ENCODE measurements at places on chromosomes 13 and 19.

- DNase-seq = no peak
Measured at GRCh38 chr13:47846886-47847285, 154.2 kb downstream of the SUCLA2 start.

- no peak for DNase-seq
Measured at GRCh38 chr13:113639616-113640262, 18.3 kb downstream of the ATP4B start.

DNA sequence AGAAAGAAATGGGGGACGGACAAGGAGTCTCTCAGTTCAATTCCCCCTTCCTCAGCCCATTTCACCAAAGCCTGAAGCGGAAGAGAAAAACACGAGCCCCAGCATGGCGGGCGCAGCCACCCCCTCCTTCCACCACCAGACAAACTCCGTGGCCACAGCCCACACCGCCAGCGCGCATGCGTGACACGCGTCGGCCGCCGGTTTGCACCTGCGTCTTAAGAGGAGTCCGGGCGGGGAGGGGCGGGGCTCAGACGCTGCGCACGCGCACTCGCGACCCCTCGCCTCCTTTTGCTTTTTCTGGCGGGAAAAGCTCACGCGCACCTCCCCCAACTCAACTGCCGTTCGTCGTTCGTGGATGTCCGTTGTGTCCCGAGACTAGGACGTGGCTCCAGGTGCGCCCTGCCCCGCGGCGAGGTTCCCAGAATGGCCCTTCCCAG, at the start of gene KASH5:
Gene KASH5, plus strand, starts transcription at position 314 of the 437 bp plus-strand sequence. CDS start 2,635 bp downstream, outside the sequence.
- DNase-seq = peak; percentile 65

GRCh38 chr19:44648631-44649251, 5.0 kb downstream of the PVR start:
- no peak for DNase-seq

GRCh38 chr13:31910633-31911032, 120.9 kb upstream of the FRY start:
- no peak for DNase-seq

GRCh38 chr19:44142059-44142433, 692 bp downstream of the ZNF234 start:
- DNase-seq = no peak

DNA sequence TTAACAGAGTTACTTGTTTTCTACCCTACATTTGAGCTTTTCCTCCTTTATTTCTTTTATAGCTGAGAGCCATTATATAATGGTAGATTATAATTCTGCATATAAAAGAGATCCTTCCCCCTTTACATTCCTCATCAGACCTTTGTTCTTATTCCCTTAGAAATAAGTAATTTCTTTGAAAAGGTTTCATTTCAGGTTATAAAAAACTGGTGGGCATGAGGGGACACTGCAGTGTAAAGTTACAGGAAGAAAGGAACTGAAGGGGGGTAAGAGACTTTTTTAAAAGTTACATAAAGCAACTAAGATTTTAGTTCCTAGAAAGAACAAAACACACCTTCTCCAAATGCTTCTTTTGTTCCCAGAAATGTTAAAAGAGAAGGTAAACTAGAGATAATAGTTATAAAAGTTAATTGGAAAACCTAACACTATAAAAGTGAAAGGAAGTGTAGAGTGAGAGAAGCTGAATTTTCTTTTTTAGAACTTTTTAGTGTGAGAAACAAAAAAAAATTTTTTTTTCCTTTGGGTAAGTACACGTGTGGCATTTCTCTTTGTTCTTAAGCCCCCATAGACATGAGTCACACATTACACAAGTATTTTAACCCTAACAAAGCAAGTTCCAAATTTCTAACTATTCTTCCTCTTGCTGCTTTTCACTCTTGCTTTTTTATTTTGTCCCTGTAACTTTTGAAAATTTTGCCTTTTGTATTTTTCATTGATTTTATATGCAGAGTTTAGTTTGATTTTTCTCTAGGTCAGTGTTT, 106.4 kb upstream of the MLNR start:
- no peak for DNase-seq

DNA sequence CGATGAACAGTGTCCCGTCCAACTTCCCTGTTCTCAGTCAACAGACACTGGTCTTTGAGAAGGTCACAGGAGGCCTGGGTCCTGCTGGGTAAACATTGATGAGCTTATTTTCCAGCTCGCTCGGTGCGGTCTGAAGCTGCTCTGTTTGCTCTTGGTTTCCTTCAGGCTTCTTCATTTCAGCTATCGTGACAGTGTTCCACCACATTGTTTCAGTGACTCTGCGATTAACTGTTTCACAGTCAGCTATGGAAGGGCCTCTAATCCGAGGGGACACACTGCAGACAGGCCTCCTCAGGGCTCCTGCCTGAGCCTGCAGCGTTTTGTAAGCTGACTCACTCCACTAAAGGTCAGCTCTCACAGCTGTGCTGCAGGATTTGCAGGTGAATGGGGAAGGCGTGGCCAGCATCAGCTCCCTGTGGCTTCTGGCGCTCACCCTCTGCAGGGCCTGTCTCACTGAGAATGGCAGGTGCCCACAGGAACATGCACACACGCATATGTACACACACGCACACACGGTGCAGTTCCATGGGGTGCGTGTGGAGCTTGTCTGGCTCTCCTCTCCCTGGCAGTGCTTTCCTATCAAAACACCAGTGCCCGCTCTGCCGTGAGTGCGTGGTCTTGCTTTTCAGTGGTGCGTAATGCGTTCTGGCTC, 62.9 kb upstream of the MCF2L start:
- DNase-seq = no peak

GRCh38 chr13:34408640-34409039, 533.4 kb upstream of the NBEA start:
- DNase-seq = no peak

- DNase-seq = no peak
Measured at GRCh38 chr13:54402495-54402894, 1373.9 kb downstream of the OLFM4 start.

DNA sequence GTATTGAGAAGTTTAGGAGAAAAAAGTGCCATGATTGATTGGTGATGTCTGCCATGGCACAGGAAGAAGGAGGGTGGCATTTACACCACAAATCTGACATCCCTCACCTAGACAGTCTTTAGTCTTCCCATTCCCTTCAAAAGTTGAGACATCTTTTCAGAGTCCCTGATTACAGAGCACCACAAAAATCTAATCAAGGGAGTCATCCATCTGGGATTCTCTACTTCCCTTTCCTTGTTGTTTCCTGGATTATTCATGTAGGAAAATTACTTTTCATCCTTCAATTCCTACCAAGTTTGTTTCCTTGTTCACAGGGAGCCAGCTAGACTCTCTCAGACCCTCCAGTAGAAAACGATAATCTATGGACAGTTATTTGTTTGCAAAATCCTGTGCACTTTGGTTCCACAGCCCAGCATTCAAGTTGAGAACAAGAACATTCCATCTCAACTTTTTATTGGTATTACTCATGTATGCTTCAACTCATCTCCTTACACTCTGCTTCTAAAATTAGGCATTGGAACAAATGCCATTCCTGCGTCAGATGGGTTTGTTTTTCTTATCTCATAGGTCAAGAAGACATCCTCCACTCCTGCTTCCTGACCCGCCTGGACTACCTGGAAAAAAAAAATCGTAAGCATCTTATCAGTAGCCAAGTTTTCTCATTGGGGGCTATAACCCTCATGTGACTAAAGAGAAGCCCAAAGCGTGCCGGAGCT, 259.9 kb downstream of the FOXO1 start:
- no peak for DNase-seq

- no peak for DNase-seq
Measured at GRCh38 chr13:65722506-65722905, 1507.6 kb downstream of the PCDH9 start.

GRCh38 chr19:1872807-1873523, 9.6 kb upstream of the KLF16 start:
- no peak for DNase-seq

DNA sequence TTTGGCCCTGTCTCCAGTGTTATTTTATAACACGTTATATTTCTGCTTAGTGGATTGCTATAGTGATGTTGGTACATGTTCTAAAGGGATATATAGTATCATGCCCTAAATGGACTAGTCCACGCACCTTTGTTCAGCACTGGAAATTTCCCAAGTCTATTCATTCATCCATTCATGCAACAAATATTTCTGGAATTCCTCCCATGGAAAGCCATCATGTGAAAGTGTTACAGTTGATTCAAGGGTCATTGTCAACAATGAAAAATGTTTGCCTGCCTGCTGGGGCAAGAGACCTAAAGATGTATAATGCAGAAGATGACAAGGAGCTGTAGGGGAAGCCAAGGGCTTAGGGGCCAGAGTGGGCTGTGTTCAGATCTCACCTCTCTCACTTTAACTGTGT, 10.8 kb upstream of the HSPH1 start:
- DNase-seq = no peak

DNA sequence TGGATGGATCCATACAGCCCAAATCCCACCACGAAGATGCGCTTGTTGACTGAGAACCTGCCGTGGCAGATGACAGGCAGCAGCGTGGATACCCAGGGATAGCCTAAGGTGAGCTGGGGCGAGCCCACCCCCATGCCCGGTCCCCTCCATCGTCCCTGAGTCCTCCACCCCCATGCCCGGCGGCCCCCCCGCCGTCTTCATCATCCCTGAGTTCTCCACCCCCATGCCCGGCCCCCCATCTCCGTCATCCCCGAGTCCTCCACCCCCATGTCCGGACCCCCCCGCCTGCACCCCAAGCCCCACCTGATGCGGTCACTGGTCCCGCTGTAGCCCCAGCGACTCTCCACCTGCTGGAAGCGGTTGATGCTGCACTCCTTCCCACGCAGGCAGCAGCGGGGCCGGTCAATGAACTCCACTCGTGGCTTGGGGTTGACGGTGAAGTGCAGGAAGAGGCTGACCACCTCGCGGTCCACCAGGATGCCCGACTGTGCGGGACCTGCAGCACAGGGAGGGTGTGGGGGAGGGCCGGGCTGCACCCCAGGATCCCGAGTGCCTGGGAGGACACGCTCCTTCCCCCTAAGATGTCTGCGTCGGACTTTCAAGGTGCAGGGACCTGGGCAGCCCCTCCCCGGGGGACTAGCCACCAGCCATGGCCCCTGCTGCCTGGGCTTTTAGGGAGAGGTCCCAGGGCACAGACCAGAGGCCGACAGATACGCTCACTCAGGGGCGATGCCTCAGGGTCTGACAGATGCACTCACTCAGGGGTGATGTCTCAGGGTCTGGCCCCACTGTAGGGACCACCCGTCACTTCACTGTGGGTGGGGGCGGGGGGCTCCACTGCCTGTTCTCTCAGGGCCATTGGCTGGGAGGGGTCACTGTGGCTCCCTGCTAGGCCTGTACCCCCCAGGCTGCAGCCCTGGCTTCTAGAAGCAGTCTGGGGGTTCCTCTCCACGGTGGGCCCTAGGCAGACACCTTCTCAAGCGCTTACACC, 28.0 kb downstream of the BTBD2 start:
- DNase-seq = no peak

- DNase-seq = no peak
Measured at GRCh38 chr13:36665630-36666029, 8.2 kb upstream of the SERTM1 start.

DNA sequence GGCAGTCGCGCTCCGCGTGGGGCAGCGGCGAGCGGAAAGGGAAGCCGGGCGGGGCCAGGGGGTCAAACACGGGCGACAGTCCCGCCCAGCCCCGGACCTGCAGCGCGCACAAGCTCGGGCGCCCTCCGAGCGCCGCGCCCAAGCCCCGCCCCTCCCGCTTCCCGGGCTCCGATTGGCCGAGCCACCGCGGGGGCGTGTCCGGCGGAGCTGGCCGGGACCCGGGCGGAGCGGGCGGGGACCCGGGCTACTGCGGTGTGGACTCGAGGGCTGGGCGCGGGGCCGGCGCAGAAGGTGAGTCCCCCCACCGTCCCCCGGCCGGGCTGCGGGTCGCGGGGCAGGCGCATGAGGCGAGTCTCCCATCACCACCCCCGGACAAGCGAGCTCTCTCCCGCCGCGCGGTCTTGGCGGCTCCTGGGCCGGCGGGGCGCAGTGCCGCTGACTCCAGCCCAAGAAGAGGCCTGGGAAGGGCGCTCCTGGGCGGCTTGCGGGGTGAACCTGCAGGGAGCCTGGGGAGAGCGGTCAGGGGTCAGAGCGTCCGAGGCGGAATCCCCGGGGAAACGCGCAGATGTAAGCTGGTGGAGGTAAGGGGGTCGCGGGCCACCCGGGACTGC, at the start of gene PLEKHF1:
Gene PLEKHF1, plus strand, starts transcription at position 247 of the 611 bp plus-strand sequence. CDS start 8,379 bp downstream, outside the sequence.
- DNase-seq = peak; percentile 49

DNA sequence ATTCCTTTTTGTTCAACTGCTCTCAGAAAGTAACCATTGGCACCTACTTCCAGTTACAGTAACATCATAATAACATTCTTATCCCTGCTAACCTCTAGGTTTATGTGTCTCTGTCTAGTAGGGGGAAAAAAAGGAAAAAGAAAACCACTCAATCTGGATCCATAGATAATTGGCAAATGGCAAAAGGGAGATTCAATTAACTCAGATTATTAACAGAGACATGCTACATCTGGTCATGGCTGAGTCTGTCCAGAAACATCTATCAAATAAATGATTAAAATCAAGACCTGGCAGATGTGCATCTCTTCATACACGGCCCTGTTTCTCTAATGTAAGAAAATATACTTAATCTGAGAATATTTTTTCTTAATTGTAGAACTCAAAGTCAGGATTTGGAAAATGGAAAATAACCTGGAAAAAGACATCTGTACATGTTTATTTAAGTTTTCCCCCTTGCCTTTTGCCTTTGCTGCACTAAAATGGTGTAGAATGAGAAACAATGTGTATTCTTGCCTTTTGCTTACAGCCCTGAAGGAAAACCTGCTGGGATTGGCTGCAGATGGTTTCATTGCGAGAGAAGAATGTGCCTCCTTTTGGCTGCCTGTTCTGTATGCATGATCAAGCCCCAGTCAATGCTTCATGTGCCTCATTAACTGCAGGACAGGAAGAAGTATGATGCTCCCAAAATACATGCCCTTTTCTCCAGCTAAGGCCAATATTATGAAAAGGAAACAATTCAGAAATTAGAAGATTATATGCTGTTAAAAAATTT, 921.6 kb upstream of the PCDH20 start:
- no peak for DNase-seq

- no peak for DNase-seq
Measured at GRCh38 chr19:45094137-45094536, 1.2 kb downstream of the PPP1R37 start.

- no peak for DNase-seq
Measured at GRCh38 chr13:49374585-49375290, 69.1 kb downstream of the CAB39L start.

- no peak for DNase-seq
Measured at GRCh38 chr13:107900775-107901174, 314.6 kb downstream of the LIG4 start.

GRCh38 chr13:106349080-106349931, 186.2 kb downstream of the EFNB2 start:
- DNase-seq = no peak

DNA sequence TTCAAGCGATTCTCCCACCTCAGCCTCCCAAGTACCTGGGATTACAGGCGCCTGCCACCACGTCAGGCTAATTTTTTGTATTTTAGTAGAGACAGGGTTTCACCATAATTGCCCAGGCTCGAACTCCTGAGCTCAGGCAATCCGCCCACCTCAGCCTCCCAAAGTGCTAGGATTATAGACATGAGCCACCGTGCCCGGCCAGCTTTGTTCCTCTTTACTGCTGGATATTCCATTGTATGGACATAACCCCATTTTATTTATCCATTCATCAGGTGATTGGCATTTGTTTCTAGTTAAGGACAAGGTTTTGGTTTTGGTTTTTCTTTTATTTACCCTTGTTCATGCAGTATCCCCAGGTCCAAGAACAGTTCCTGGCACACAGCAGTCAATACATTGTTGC, 4.1 kb upstream of the RPS9 start:
- no peak for DNase-seq

- DNase-seq = no peak
Measured at GRCh38 chr19:53965091-53965490, 2.4 kb downstream of the CACNG8 start.

- DNase-seq = no peak
Measured at GRCh38 chr13:84651288-84651687, 769.0 kb upstream of the SLITRK1 start.

- no peak for DNase-seq
Measured at GRCh38 chr19:56314018-56314380, 640 bp downstream of the ZSCAN5A start.

Measured in stimulated activated CD4-positive, alpha-beta T cell treated with anti-CD3 and anti-CD28 coated beads, TNF-alpha, amount 100 ng/mL, for 1 hour (primary cell).